ENCODE measurements at places on chromosomes 4 and X.

GRCh38 chr4:185534511-185534865 lies 819 bp downstream of the PDLIM3 start:
- DNase-seq, result no peak

DNA sequence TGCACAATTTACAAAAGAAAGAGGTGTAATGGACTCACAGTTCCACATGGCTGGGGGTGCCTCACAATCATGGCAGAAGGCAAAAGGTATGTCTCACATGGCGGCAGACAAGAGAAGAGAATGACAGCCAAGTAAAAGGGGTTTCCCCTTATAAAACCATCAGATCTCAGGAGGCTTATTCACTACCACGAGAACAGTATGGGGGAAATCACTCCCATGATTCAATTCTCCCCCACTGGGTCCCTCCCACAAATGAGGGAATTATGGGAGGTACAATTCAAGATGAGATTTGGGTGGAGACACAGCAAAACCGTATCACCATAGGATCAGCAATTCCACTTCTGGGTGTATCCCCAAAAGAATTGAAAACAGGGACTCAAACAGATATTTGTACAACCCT lies 97.5 kb upstream of the STX18 start:
- no peak for DNase-seq

DNA sequence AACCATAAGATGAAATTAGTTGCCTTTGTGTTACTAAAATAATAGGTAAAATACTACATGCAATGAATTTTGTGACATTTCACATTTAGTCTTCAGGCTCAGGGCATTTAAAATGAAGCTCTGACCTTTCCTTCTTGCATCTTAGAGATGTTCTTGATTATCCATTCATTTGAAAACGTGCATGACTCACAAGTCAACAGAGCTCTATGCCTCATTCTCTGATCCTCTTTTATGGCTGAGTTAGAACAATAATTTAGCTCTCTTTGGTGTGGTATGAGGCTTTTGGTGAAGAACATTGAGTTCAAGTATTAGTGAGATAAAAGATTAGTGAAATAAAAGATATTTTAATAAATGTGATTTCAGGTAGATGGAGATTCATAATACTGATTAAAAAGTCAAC lies 66.5 kb downstream of the TIGD2 start:
- no peak for DNase-seq

DNA sequence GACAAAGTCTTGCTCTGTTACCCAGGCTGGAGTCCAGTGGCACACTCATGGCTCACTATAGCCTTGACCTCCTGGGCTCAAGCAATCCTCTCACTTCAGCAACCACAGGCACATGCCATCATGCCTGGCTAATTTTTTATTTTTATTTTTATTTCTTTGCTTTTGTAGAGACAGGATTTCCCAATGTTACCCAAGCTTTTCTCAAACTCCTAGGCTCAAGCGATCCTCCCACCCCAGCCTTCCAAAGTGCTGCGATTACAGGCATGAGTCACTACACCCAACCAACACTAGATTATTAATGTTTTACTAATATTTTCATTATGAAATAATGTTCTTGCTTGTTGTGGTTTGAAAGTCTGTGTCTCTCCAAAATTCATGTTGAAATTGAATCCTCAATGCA lies 5.2 kb upstream of the ACTRT1 start:
- no peak for DNase-seq

DNA sequence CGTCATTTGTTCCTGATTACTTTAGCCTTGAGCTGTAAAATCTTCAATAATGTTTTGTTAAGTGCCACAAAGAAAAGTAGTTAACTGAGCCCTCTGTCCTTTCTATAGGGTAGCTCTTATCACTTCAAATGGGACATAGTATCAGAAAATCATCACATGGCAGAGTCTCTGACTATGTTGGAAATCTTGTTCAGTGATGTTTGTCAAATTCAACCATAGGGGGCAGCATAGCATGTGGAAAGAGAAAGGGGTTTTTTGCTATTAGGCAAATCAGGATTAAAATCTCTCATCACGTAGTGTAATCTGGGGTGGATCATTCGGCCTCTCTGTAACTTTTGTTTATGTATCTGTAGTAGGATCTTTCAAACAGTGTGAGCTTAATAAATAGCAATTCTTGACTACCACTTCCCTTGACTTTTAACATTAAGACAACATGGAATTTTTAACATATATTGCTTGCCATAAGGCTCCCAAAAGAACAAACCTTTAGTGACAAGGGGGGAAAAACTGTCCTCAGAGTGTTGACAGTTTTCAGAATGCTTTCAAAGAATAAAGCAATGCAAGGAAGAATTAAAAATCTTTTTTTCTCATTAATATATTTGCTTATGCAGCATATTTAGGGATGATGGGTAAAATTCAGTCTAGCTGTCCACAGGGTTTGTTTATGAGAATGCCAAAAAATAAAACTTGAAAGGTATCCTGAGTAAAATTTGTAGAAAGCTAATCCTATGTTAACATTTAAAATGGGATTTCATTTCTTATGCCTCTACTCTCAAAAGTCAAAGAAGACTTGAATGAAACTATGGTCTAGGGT lies 127.2 kb downstream of the FBXW7 start:
- DNase-seq, result peak; percentile 25

- no peak for DNase-seq
These were observed 597.0 kb downstream of the PCDH18 start for GRCh38 chr4:136935305-136935704.

GRCh38 chr4:86848136-86848535 lies 1.0 kb downstream of the SLC10A6 start:
- DNase-seq, result no peak

GRCh38 chr4:123167931-123168330 lies 228.7 kb upstream of the SPRY1 start:
- DNase-seq, result no peak

DNA sequence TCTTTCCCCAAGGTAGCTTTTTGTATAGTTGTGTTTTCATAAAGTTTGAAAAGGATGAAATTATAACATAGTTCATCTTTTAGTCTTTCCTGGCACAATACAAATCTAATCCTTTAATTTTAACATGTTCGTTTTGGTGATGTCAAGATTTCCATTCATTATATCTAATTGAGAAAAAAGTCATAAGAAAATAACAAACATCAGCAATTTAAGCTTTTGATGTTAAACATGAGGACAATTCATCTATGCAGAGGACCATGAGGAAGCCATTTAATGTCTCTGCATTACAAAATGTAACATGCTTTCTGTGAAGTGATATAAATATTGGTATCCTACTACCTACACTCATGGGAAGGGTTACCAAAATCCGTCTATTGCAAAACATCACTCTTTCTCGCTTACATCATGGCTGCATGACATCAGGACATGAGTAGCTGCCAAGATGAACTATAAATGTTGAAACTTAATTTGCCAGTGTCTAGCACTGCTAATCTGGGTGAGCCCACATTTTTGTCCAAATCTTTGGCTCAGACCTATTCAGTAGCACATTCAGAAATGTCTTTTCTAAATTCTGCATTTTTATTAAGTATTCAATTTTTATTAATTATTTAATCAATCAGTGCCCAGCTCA lies 9.5 kb downstream of the EPGN start:
- DNase-seq, result no peak

- DNase-seq, result no peak
These were observed 222.7 kb downstream of the DACH2 start for GRCh38 chrX:86370927-86371326.

GRCh38 chrX:85570496-85570895 lies 191.0 kb upstream of the POF1B start:
- DNase-seq, result no peak

DNA sequence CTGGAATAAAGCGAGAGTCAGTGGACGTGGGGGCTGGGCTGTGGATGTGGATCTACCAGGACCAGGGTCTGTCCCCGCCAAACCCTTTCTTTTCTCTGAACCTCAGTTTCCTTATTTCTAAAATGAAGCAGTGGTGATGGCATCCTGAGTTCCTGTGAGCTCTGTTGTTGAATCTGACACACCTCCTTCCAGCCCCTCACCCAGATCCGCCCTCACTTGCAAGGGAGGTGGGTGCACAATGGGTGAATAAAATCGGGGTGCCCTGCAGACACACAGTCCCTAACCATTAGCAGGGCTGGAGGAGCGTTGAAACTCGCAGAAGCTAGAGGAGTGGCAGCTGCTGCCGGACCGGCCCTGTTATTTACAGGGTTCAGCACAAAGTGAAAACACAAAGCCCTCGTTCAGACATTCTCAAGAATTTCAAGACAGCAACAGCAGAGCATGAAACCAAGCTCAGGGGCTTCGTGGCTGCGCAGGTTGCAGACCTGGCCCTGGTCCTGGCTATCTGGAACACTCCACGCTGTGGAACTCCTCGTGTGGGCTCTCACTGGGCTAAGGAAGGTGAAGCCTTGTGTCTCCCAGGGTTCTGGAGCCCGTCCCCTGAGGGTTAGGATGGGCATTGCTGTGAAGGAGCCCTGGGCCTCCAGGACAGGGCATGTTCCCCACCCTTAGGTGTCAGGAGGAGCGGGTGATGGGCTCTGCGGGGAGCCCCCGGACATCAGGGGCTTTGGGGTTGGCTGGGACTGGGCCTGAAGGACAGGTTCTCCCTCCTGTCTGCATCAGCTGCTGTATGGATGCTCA lies 42.9 kb downstream of the PSAPL1 start:
- no peak for DNase-seq

GRCh38 chr4:171157462-171158082 lies 655.6 kb upstream of the GALNTL6 start:
- DNase-seq, result no peak

GRCh38 chr4:105644257-105644656 lies 64.2 kb downstream of the INTS12 start:
- DNase-seq, result no peak

GRCh38 chrX:7055386-7056137 lies 92.0 kb upstream of the STS start:
- DNase-seq, result no peak

DNA sequence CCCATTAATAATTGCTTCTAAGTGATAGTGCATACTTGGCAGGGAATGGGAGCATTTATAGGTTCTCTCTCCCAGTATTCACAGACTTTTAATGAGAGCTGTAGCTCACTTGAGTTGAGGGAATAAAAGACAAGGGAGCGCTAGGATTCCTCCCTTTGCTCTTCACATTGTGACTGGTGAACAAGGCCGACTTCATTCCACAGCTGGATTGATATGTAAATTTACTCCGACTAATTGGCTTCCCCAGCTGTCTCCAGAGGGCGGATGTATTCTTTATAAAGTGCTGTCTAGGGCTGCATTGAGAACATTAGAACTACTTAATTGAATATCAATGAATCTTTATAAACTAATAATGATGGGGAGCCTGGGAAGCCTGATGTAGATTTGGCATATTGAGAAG lies 63.4 kb downstream of the GPR50 start:
- DNase-seq, result no peak

Data from central memory CD4-positive, alpha-beta T cell (primary cell).